ENCODE measurements at places on chromosomes 13 and 19.

DNA sequence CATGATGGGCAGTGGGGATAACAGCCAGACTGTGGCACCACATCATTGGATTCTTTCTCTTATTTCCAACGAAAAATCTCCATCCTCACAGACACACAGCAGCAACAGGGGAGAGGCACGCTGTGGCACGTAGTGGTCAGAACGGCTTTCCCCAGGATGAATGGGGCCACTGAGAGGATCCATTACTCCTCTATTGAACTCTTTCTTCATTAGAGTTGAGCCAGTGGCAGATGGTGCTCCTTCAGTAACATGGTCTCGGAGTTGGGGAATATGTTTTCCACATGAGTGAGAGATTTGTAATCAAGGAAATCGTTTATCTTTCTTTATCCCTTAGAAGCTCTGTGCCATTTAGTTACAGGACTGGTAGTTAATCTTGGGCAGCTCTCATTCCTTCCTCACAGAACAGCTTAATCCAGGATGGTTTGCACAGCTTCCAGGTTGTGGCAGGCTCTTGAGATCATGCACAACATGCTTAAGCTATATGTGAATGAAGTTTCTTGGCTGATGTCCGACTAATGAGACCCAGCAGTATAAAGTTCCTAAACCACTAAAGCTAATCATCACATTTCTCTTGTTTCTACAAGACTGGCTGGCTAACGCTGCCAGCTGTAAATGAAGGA lies 180.5 kb upstream of the SLC10A2 start:
- no peak for DNase-seq

- no peak for DNase-seq
Measured at GRCh38 chr13:72199640-72200039, 332.6 kb upstream of the DACH1 start.

- no peak for DNase-seq
Measured at GRCh38 chr13:75879656-75880055, 243.5 kb downstream of the LMO7 start.

DNA sequence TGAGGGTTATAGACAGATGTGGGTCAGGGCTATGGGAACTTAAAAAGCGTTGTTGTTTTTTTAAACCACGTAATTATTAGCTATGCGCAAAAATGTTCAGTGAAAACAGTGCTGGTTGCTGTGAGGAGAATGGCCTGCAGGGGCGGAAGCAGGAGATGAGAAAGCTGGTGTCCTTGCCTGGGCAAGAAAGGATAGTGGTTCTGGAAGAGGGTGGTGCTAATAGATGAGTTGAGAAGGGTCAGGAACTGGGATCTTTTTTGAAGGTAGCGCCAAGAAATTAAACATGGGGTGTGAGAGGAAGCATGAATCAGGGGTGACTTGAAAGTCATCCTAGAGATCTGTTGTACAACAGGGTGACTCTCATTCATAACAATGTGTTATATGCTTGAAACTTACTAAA lies 4.8 kb upstream of the SMG9 start:
- DNase-seq = no peak

- no peak for DNase-seq
Measured at GRCh38 chr13:99630269-99630898, 129.1 kb downstream of the TM9SF2 start.

DNA sequence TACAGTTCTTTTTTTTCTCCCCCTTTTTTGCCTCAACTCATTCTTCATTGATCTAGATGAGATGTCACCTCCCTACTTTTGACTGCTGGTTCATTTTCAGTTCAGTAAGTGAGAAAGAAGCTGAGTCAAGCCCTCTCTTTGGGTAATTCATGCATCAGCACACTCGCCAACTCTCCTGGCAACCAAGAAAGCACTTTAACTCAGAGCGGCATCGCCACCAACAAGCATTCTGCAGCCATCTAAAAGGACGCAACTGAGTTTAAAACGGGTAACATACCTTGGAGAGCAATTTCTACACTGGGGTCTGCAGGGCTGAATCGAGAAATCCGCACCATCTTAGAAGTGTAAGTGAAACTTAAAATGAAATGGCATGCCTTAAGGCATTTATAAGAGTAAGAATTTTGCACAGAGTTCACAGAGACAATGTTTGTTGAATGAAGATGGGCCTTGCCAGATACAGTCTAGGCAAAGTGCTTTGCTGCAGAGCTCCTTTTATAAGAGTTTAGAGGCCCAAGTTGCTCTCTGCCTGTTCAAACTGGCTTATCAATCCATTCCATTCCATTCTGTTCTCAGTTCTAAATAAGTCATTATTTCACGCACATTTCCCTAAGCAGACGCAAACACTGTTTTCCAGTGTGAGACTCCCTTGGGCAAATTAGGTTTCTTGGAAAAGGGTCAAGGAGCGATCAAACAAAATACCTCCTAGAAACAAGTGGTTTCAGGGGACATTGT lies 338.0 kb downstream of the ENOX1 start:
- no peak for DNase-seq

All from NT2/D1 (cell line).